ENCODE measurements at places on chromosomes 7 and 10.

DNA sequence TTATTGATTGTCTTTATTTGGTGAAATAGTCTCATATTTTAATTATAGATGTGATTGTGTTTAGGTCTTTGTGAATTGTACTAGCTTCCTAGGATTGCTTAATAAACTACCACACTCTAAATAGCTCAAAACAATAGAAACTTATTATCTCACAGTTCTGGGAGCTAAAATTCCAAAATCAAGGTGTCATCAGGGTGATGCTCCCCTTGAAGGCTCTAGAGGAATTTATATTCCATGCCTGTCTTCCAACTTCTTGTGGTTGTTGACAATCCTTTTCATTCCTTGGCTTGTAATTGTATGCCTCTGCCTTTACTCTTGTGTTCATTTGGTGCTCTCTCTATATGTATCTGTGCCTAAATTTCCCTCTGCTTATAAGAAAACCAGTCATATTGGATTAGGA lies 155.3 kb upstream of the AKR1E2 start:
- no peak for DNase-seq

- DNase-seq = no peak
Measured at GRCh38 chr10:70664702-70665195, 7.6 kb upstream of the ADAMTS14 start.

GRCh38 chr10:72890086-72890485 lies 3.5 kb upstream of the OIT3 start:
- DNase-seq = no peak

DNA sequence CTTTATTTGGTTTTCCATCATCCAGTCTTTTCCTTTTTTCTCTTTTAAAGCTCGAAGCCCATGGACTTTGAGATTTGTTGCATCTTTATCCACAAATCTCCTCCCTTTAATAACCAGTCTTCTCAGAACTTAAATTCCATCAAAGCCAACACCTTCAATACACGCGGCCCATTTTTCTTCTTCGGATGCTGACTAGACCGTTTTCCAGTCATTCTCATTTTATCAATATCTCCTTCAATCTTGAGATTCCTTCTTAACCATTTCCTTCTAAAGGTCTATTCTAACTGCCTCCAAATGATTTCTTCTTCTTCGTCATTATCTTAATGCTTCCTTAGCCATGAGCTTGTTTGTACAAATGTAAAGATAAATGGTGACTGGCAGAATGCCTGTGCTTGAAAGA lies 173.5 kb downstream of the BAMBI start:
- DNase-seq = no peak

Data from stimulated activated naive CD4-positive, alpha-beta T cell treated with Interleukin-2 at 50 U/mL for 16 hours (primary cell).